ENCODE measurements at places on chromosomes 6 and 20.

- DNase-seq, result no peak
These were observed 32.7 kb upstream of the KATNA1 start for GRCh38 chr6:149681209-149681608.

DNA sequence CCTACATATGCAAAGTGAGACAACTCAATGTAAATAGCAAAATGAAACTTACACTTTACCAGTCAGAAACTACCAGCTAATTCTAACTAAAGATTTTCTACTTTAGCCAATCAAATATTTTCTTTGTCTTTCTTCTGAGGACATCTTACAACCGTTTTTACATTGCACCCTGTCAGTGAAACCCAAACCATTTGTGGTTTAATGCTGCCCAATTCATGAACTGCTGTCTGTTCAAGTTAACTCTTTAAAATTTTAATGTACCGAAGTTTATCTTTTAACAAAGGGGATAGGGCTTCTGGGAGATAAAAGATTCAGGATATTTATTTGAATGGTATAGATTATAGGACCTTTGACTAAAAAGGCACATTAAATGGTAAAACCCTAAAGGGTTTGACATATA lies 121.3 kb upstream of the HDDC2 start:
- no peak for DNase-seq

DNA sequence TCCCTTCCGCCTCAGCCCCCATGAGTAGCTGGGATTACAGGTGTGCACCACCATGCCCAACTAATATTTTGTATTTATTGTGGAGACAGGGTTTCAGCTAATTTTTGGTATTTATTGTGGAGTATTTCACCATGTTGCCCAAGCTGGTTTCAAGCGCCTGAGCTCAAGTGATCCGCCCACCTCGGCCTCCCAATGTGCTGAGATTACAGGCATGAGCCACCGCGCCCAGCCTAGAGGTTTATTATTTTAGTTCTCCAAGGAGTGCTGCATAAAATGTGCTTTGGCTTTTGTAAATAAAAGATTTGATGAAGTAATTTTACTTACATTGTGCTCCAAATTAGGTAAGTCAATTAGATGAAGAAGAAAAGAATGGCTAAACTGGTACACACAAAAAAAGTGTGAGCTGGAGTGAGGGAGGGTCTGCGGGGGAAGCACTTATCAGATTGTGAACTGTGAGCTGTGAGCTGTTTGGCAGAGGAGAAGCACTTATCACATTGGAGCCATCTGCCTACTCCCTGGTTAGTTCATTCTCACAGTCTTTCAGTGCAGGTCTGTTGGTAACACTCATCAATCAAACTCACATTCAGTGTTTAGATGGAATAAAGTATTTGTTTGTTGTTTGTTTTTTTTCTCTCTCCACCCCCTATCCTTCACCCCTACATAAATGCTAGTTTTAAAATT lies 398.0 kb downstream of the EPHA7 start:
- no peak for DNase-seq

DNA sequence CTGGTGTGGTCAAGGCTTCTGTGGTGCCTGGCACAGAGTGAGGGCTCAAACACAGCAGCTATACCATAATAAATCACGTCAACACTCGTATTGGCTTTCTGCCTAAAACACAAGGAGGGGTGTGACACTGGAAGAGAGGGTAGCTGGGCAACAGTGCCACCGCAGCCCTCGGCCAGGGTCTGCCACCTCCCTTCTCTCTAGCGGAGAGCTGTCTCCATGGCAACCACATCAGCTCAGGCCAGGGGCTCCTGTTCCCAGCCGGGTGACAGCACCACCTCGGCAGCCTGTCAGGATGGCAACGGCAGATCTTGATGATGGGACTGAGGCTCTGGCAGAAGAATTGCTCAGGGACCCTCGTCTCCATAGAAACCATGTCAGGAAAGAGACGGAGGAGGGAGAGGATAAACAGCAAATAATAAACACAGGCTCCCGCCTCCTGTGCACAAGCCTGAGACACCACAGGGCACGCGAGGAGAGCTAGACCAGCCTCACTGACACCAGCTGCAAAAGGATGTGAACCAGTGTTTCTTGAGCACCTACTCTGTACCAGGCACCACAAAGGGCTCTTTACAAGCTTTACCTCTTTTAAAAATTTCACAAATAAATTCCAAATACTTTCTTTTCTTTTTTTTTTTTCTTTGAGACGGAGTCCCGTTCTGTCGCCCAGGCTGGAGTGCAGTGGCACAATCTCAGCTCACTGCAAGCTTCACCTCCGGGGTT lies 50.4 kb upstream of the TLDC2 start:
- DNase-seq, result no peak

- DNase-seq, result peak; percentile 7
These were observed 26.0 kb downstream of the GPX6 start for GRCh38 chr6:28489366-28490204.

- DNase-seq, result peak; percentile 71
These were observed 31.9 kb downstream of the STK35 start for GRCh38 chr20:2133318-2134183.

DNA sequence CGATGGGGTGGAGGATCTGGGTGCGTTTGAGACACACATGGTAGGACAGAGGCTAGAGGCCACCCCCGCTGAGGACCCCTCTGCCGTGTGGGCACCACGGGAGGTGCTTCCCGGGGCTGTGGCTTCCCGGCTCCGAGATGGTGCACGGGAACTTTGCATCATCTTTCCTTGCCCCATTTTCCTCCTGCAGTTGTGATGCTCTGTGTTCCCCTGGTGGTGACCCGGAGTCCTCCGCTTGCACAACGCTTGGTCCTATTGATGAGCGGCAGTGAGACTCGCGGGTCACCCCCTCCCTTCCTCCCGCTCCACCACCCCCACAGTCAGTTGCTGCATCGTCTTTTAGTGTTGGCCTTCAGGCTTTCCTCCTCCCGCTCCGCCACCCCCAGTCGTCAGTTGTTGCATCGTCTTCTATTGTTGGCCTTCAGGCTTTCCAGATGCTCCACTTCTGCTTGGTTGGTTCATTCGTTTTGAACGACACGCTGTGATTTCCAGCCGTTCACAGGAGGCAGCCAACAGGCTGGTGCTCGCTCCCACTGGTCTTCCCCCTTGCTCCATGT lies 37.3 kb downstream of the PYGB start:
- no peak for DNase-seq

- DNase-seq, result no peak
These were observed 224.4 kb upstream of the PMEPA1 start for GRCh38 chr20:57934007-57934805.

GRCh38 chr6:107666084-107666980 lies 157.8 kb downstream of the SCML4 start:
- DNase-seq, result no peak

- no peak for DNase-seq
These were observed 126.2 kb downstream of the LINC00237 start for GRCh38 chr20:20979934-20980333.
